ENCODE measurements at places on chromosomes 1 and 21.

GRCh38 chr1:30903343-30904034 lies 5.1 kb downstream of the SDC3 start:
- DNase-seq = no peak

- no peak for DNase-seq
Measured at GRCh38 chr1:118945489-118945888, 42.7 kb downstream of the TBX15 start.

DNA sequence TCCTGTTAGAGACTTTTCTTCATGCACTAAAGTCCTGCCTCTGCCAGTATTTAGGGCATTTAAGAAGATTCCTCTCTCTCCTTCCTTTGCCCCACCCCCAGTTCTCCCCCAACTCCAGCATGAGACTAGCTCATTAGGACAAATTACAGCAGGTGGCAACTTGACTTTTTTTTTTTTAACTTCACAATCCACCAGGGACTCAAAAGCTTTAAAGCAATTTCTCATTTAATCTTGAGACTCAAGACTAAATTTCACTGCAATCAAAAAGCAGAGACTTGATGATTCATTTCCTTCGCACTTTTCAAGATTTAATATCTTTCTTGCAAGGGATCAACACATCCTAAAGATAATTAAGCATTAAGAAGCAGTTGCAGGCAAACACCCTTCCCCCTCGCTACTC lies 74.9 kb downstream of the WLS start:
- DNase-seq = no peak

DNA sequence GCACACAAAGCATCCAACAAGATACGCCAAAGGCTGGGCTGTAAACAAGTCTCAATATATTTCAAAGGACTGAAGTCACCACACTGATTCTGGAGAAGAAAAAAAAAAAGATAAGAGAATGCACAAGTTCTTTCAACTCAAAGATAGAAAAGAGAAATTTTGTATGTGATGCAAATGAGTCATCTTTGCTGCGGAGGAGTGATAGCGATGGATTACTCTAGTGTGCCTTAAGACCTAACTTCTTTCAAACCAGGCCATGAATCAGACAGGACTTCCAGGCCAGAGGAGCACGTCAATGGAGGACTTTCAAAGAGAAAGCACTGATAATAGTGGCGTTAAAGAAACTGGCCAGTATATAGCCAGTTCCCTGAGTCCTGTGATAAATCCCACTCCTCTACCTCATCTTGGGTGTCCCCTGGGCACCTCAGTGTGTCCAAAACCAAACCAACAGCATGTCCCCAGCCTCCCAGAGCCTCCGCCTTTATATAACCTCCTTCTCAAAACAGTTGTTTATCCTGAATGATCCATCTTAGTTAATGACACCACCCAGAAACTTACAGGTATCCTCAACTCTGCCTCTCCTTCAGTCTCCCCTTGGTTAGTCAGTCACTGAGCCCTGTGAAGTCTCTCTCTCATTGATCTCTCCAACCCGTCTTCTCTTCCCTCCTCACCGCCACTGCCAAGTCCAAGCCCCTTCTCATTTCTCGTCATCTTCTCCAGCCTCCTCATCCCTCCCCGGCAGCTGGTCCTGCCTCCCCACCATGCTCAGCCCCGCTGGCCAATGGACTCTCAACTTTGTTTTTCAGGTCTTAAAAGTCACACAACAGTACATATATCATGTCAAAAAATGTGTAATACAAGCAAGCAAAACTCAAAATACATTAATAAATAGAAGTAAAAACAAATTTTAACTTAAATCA lies 47.2 kb upstream of the IFFO2 start:
- no peak for DNase-seq

DNA sequence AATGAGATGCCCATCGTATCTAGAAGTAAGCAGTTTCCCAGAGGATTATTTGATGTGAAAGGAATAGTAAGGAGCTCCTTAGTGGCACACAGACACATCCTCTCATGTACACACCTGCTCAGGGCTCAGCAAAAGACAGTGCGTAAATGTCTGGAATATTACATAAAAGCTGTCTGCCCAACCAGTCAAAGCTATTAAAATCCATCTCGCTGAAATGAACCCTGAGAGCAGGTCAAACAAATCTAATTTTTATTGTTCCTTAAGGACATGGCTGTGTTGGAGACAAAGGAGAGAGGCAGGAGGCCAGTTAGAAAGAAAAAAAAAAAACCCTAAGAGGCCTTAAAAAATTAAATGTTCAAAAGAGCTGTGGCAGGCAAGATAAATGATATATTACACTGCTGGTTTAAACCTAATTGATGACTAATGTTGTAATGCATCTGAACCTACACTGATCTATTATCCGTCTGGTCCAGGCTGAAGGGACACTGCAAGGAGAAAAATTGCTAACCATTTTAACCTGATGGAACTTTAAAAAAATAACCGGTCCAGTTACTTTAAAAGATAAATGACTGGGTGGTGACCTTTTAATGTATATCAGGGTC lies 58.5 kb upstream of the FGGY start:
- DNase-seq = no peak

GRCh38 chr1:97524211-97524610 lies 396.6 kb downstream of the DPYD start:
- DNase-seq = no peak

- no peak for DNase-seq
Measured at GRCh38 chr1:40844887-40845878, 17.0 kb downstream of the CITED4 start.

DNA sequence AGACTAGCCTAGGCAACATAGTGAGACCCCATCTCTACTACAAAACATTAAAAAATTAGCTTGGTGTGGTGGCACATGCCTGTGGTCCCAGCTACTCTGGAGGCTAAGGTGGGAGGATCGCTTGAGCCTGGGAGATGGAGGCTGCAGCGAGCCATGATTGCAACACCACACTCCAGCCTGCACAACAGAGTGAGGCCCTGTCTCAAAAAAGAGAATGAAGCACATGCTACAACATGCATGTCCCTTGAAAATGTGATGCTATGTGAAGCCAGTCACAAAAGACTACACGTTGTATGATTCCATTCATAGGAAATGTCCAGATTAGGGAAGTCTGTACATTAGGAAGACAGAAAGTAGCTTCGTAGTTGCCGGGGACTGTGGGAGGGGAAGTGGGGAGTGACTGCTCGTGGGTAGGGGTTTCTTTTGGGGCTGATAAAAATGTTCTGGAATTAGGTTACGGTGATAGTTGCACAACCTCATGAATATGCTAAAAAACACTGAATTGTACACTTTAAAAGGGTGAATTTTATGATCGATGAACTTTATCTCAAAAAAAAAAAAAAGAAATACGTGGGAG lies 202.1 kb downstream of the KAZN start:
- no peak for DNase-seq

DNA sequence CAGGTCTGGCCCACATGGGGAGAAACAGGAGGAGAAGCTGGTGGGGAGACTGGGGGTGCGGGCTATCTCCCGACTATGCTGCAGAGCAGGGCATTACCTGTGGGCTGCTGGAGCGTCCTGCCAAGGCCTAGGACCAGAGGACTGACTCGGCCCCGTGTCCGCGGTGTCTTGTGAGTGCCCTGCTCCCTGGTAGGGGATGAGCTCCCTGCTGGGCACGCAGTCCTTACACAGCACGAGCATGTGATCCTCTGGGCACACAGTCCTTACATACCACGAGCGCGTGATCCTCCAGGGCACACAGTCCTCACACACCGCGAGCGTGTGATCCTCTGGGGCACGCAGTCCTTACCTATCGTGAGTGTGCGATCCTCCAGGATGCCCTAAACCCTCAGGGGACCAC lies 31.8 kb upstream of the CSF3R start:
- no peak for DNase-seq

DNA sequence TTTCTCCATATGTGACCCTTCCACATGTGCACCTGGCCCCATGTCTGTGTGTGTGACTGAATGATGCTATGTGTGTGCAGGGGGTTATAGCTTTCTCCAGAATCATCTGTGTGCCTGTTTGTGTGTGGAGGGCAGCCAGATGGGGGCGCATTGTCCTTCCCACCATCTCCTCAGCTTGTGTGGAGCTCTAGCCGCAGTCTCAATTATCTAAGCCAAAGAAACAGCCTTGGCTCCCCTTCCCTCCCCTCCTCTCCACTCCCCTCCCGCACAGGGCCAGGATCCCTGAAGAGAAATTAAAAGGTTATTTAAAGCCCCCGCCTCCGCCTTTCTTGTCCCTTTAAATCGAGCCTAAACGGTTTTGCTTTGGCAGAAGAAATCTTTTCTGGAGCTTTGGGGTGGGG lies 1.8 kb upstream of the DMBX1 start:
- no peak for DNase-seq

DNA sequence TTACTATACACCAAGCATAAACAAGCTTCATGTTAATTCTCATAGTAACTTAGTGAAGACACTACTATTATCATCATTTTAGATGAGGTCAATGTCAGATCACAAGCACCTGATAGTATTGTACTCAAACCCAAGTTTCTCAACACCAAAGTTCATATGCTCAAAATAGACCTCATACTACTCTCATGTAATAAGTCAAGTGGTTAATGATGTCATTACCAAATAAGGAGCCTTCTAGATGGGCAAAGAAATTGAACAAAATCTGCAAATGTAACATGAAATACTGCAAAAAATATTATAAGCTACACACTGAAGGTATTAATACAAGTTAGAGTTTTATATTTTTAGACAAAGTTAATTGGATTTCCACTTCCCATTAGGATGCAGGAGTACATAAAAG lies 144.0 kb upstream of the CHRM3 start:
- DNase-seq = no peak

- DNase-seq = no peak
Measured at GRCh38 chr1:9449110-9449627, 90.1 kb upstream of the SLC25A33 start.

- no peak for DNase-seq
Measured at GRCh38 chr1:221510793-221511503, 230.9 kb downstream of the DUSP10 start.

DNA sequence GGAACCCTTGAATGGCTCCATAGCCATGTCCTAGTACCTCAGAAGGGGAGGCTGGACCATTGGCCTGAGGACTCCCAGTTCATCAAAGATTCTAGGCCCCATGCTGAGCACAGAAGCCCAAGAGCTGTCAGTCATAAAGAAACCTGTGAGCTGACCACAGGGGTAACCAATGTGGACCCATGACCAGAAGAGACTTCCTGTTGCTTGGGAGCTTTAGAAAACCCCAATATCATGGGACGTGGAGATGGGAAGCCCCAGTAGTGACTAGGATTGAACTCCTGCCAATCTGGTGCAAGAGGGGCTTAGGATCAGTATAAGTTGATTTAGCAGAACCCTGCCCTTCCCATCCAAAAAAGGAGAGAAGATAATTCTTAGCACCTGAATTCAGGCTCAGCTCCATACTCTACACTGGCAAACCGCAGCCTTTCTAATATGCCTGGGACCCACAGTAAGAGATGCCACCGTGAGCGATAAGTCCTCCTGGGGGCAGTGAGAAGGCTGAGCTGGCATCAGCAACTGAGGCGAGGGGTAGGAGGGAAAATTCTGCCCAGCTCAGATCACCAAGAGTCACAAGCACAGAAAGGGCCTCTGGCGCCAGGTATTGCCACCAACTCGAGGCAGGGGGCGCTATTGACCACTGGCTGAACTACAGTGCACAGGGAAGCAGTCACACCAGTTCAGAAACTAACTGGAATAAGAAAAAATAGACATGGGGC lies 108.9 kb downstream of the CAPN8 start:
- no peak for DNase-seq

DNA sequence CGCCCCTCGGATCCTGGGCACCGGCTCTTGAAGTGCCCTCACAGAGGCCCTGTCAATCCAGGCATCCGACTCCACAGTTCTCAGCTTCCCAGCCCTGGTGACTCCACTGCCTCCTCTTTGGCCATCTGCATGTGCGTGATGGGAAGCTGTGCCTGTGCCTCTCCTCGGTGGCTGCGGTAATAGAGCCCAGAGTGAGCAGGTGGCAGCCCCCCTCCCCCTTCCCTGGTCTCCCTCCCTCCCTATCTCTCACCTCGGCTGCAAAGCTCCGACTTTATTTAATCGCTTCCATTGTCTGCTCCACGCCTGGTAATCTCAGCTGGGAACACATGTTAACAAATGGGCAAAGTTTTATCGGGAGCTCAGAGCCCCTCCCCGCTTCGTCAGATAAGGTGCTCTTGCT lies 91.9 kb downstream of the IGSF21 start:
- DNase-seq = no peak

GRCh38 chr1:15717418-15718125 lies 18.5 kb upstream of the SLC25A34 start:
- no peak for DNase-seq

- DNase-seq = no peak
Measured at GRCh38 chr1:185406006-185406690, 89.1 kb upstream of the IVNS1ABP start.

DNA sequence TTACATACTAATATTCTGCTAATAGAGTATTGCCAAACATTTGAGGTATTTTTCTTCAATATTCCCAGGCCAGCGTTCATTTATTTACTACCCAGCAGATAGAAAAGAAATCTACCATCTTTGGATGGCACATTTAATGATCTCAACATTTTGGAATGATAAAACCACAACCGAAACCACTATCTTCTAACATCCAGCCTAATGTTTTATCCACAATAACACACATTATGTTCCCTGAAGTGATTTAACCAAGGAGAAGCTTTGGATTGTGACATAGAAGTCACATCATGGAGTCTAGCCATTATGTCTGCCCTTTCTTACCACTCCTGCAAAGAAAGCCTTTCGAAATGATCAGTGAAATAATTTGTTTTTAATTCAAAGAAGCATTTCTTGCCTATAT lies 497.1 kb upstream of the PLXNA2 start:
- DNase-seq = no peak

GRCh38 chr1:244657421-244657820 lies 4.5 kb downstream of the DESI2 start:
- DNase-seq = no peak

- no peak for DNase-seq
Measured at GRCh38 chr1:83515578-83516154, 483.3 kb downstream of the TTLL7 start.

- DNase-seq = no peak
Measured at GRCh38 chr1:101259744-101260148, 22.9 kb downstream of the S1PR1 start.

- no peak for DNase-seq
Measured at GRCh38 chr21:26138615-26139257, 31.8 kb downstream of the APP start.

GRCh38 chr1:41236781-41237180 lies 5.3 kb downstream of the SCMH1 start:
- DNase-seq = no peak

GRCh38 chr1:166488327-166488726 lies 321.5 kb upstream of the FAM78B start:
- DNase-seq = no peak

GRCh38 chr21:38921511-38922251 lies 116.0 kb downstream of the ETS2 start:
- no peak for DNase-seq

DNA sequence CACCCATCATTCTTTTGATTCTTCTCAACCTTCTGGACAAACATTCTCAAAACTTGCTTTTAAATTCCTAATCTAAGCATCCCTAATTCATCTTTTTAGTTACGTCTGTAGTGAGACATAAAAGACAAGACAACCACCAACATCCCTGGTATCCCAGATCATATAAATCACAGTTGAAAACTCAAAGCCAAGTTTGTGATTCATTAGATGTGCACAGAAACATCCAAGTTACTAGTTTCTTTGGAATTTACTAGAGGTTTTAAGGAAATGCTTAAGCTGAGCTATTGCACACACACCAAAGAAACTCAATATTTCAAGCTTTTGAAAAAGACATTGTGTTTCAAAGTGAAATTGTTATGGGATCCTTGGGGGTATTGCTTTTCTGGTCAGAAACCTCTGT lies 47.6 kb downstream of the ATP6V1G3 start:
- DNase-seq = no peak

GRCh38 chr1:193537266-193538002 lies 351.0 kb upstream of the B3GALT2 start:
- DNase-seq = peak; percentile 13
